CD8-positive, alpha-beta T cell (primary cell): ENCODE measurements at places on chromosomes 1 and 21.

- no peak for DNase-seq
Observed at GRCh38 chr1:245054105-245054504, 100.7 kb upstream of the KIF26B start.

DNA sequence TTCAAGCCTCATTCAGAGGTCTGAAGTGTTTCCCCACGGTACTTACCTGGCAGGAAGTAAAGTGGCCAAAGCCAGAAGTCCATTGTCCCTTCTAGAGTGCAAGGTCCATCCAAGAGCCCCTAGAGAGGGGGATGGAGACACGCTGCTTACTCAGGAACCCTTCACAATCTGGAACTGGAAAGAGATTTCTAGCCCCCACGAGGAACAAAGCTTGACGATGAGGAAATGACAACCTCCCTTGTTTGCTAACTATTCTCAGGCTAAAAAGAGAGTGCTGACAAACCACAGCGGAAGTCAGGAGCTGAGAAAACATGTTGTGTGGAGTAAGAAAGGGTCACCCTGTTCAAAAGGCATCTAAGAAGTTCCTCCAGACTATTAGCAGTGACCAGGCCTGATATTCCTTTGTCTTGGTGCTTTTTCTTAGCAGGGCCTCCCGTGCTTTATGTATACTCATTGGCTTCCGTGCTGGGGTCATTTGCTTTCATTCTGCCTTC, at the start of gene FCMR:
FCMR (minus strand) TSS at position 170 of the 494 bp plus-strand sequence; CDS start at position 83, 87 bp downstream.
- peak; percentile 86 for DNase-seq

GRCh38 chr1:1309251-1310108, 1.1 kb downstream of the PUSL1 start:
- no peak for DNase-seq

- no peak for DNase-seq
Observed at GRCh38 chr1:211761400-211761799, 69.2 kb downstream of the LPGAT1 start.

GRCh38 chr1:64495878-64496277, 25.9 kb downstream of the CACHD1 start:
- DNase-seq = no peak

- no peak for DNase-seq
Observed at GRCh38 chr1:32813941-32814739, 3.0 kb downstream of the YARS1 start.

- DNase-seq = no peak
Observed at GRCh38 chr1:171251042-171251951, 3.0 kb downstream of the FMO1 start.

DNA sequence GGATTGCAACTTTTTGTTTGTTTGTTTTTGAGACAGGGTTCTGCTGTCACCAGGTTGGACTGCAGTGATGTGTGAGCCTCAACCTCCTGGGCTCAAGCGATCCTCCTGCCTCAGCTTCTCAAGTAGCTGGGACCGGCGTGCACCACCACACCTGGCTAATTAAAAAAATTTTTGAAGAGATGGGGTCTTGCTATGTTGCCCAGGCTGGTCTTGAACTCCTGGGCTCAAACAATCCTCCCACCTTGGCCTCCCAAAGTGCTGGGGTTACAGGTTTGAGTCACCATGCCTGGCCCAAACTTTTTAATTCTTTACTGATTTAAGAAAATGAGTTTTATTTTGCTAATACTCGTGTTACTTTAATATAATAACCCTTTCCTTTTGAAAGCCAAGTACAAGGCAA, 31.5 kb upstream of the SERPINC1 start:
- no peak for DNase-seq

DNA sequence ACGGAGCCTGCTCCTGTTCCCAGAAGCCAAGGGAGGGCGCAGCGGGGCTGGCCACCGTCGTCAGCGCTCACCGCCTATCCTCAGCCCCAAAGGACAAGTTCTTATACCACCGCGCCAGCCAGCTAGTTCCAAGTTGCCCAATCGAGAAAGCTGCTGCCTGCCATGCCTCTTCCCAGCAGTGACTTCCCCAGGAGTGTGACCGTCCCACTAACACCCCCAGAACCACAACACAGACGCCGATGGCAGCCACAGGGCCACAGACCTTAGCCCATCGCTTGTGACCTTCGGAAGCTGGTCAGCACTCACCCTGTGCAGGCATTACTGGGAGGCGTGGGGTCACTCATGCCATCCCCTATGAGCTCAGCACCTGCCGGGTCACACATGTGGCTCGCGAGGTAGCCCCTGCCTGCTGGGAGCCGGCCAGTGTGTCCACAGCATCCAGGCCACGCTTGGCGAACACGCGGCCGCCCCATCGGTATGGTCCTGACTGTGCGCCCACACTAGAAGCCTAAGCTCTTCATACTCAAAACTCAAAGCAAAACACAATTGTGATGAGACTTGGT, 20.1 kb downstream of the NADK start:
- no peak for DNase-seq

GRCh38 chr1:115255154-115255553, 82.9 kb downstream of the NGF start:
- no peak for DNase-seq

GRCh38 chr1:167532964-167533824, 14.9 kb upstream of the CD247 start:
- DNase-seq = no peak

DNA sequence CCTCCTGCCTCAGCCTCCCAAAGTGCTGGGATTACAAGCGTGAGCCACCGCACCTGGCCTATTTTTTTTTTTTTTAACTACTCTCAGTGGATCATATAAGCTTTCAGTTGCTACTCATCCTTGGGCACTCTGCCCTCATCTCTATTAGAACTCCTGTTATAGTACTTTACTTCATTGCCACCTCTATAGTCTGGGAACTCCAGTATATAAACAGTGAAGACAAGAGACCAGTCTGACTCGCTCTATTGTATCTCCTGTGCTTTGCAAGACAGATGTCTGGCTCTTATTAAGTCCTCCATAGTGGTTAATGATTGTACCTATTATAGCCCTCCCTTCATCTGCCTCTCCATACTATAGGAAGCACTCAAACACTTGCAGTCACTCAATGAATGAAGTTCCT, 15.1 kb downstream of the KHDRBS1 start:
- DNase-seq = no peak

- no peak for DNase-seq
Observed at GRCh38 chr1:198232940-198233675, 76.3 kb downstream of the NEK7 start.

DNA sequence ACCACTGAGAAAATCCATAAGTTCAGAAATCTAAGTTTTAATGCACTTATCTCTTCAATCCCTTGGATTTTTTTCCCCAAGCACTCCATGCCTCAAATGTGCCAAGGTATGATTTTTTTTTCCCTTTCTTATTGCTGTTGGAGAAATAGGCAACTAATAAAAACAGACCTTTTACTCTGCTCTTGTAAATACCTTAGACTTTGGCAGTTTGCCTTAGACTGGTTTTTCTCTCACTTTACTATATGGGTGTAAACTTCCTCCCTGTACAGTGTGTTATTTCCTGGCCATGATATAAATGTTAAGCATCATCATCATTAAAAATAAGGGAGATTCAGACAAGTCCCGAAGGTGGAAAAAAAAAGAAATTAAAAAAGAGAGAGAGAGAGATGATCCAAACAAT, 65.7 kb downstream of the LRRC8C start:
- DNase-seq = no peak

- DNase-seq = no peak
Observed at GRCh38 chr21:38850277-38850951, 44.7 kb downstream of the ETS2 start.

- DNase-seq = peak; percentile 84
Observed at GRCh38 chr1:2414297-2414958, 2.1 kb upstream of the PEX10 start.

- DNase-seq = no peak
Observed at GRCh38 chr1:87706203-87706602, 377.5 kb downstream of the LMO4 start.

DNA sequence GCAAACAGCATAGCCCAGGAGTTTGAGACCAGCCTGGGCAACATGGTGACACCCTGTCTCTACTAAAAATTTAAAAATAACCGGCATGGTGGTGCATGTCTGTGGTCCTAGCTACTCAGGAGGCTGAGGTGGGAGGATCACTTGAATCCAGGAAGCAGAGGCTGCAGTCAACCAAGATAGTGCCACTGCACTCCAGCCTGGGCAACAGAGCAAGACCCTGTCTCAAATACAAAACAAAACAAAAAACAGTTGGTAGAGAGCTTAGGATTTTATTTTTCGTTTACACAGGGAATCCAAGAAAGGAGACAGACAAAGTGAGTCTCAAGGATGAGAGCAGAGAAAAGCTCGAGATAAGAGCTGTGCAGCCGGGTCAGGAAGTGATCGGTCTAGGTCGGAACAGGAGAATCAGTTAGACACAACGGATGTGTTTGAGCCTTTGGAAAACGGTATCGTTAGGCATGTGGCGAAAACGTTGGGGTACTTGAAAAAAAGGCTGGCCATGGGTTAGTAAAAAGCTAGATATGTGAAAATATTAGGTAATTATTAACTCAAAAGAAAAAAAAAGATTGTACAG, 1.7 kb upstream of the MIB2 start:
- DNase-seq = no peak

DNA sequence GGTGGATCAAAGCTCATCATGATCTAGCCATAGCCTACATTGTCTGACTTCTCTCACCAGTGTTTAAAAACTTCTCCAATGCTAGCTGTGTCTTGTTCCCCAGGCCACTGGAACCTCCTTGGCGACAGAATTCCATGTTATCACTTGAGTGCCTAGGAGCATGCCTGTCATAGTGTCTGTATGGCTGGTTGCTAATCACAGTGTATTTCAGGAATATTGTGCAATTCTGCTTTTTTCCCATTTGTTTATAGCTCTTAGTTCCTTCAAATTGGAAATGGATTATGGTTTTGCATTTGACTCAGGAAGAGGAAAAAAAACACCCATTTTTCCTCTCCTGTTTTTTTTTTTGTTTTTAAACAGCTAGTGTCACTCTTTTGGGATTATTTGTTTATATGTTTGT, 25.5 kb downstream of the ROR1 start:
- DNase-seq = no peak

- no peak for DNase-seq
Observed at GRCh38 chr1:27348861-27349783, 7.3 kb downstream of the SYTL1 start.

- no peak for DNase-seq
Observed at GRCh38 chr1:172699695-172700227, 40.9 kb downstream of the FASLG start.

DNA sequence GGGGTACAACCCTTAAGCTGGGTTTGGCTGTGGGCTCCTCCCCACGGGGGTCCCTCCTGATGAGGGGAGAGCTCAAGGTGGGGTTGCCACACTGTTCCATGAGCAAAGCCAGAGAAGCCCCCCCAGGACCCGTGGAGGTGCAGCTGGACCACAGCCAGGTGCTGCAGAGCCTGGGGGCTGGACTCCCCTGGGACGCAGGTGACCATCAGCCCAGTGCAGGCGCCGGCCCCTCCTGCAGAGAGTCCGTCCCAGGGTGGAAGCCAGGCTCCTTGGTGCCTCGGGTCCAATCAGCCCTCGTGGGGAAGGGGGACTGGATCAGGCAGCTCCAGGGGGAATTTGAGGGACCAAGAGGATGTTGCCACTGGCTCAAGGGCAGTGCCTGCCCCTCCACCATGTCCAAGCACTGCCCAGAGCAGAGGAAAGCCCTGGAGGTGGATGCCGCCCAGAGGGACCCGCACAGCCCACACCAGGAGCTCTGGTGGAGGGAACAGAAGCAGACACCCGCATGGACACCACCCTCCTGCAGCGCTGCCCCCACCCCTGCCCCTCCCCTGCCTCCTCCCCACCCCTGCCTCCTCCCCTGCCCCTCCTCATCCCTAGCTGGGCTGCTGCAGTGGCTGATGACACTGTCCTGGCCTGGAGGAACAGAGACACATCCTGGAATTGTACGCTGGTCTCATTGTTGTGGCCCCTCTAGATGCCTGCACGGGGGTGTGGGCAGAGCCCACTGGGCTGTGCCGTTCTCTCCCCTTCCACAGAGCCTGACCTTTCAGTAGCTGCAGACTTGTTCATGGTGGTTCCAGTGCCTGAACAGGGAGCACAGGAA, 30.8 kb upstream of the COL18A1 start:
- no peak for DNase-seq

DNA sequence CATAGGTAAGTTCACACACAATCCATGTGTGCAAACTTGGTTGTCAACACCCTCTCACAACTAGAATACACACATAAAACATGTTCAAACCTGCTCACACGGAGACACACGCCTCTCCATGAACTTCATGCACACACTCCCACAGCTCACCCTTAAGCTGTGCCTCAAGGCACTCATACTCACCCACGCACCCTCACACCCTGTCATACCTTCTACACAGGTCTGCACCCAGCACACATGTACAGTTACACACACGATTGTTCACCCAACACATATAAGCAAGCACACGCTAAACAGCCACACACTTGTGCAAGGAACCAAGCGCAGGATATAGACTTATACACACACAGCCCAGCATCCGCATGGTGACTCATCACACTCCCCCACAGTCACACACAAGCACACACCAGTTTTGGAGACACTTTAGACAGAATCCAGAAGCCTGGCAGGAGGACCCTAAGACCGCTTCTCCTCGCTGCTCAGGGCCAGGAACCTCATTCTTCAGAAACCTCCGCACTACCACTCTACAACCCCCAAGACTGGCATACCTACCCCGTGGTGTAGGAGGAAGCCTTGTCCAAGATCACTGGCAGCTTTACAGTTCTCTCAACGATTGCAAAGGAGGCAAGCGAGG, 58.7 kb upstream of the ZC3H12A start:
- DNase-seq = no peak

DNA sequence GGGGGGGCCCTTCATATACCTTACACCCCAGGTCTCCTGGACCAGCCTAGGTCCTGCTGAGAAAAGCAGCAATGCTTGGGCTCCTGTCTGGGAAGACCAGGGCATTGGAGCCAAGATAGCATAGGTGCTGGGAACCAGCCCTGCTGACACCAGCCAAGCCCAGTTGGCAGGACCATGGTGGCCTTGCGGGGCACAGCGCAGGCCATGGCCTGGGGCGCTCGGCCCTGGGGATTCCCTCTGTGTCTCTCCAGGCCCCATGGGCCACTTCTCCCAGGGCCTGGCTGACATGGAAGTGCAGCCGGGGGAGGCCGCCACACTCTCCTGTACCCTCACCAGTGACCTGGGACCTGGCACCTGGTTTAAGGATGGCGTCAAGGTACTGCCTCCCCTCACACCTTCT, 23.3 kb downstream of the IGFN1 start:
- DNase-seq = no peak

DNA sequence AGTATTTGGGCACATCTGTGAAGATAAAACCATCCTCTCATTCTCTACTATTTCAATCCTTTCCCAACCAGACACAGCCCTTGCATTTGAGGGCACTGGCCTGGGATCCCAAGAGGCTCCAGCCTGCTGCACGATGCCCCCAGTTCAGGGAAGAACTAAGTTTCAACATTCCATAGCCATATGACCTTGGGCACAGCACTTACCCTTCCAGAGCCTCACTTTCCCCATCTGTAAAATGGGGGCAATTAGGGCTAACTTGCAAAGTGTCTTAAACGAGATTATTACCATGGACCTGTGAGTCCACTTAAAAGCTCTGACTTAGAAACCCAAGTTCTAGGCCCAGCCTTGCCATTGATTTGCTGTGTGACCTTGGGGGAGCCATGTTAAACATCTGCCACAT, 22.9 kb downstream of the CDCP2 start:
- no peak for DNase-seq
